Forelimb muscle (tissue), 1 donor: ENCODE measurements at places on chromosomes 7 and 10. TPM values are rescaled to one million over a fixed set of nuclear protein-coding genes. Genes with fewer than 3 reads are reported as not detected.

Gene AKR1B15
- polyA plus RNA-seq, result 0.42 TPM

Gene FKBP6
- polyA plus RNA-seq, result 0.23 TPM

DNA sequence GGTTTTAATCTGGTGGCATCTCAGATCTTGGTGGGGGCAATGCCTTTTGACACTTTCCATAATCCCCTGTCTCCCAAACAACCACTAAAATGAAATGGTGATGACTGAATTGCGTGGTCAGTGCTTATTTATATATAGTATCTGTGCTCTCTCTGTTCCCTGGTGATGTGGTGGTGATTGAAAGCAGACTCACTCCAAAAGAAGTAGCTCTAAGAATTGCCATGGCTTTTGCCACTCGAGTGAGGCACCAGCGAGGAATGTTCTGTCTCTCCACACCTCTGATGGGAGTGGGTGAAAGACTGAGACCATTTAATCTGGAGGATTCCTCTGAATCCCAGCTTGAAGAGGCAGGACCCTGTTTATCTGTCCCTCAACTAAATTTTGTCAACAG, 2.8 kb downstream of the DUSP5 start:
- DNase-seq, result no peak

DNA sequence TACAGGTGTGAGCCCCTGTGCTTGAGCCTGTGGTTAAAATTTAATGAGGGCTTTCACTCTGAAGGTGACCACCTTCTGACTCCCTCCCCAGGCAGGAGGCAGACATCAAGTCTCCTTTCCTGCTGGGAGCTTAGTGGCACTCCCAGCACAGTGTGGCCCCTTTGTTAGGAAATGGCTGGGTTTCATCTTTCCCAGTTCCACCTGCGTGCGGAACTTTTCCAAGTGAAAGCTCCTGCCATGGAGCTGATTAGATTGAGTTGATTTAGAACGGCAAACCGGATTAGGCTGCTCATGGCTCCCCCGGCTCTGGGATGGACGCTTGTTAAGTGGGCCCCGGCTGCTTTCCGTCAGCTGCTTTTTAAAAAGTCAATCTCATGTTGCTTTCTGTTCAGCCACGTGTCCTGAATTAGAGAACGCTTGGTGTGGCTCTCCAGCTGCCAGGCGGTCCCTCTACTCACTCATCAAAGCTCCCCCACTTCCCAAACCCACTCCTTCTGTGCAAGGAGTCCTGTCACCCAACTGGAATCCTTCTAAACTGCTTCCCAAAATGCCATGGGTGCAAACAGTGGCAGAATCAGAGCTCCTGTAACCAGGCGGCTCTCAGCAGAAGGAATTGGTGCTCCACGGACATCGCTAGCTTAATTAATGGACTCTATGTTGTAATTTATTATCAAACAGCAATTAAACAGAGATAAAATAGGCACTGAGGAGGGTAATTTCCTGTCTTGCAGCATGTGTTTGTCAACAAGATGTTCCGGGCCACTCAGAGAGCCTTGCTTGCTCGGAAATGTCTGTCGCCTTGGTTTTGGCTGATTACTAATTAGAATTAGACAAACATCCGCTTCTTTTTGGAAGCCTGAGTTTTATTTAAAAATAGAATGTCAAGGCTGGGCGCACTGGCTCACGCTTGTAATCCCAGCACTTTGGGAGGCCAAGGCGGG, 551.2 kb downstream of the GALNT17 start:
- DNase-seq, result no peak

GRCh38 chr7:143407287-143408251, 1.1 kb downstream of the EPHA1 start:
- DNase-seq, result no peak

- peak; percentile 2 for DNase-seq
These were observed at the start of gene MRLN for GRCh38 chr10:59753267-59753666. TSS of gene MRLN (minus strand) at chr10:59753455.

DNA sequence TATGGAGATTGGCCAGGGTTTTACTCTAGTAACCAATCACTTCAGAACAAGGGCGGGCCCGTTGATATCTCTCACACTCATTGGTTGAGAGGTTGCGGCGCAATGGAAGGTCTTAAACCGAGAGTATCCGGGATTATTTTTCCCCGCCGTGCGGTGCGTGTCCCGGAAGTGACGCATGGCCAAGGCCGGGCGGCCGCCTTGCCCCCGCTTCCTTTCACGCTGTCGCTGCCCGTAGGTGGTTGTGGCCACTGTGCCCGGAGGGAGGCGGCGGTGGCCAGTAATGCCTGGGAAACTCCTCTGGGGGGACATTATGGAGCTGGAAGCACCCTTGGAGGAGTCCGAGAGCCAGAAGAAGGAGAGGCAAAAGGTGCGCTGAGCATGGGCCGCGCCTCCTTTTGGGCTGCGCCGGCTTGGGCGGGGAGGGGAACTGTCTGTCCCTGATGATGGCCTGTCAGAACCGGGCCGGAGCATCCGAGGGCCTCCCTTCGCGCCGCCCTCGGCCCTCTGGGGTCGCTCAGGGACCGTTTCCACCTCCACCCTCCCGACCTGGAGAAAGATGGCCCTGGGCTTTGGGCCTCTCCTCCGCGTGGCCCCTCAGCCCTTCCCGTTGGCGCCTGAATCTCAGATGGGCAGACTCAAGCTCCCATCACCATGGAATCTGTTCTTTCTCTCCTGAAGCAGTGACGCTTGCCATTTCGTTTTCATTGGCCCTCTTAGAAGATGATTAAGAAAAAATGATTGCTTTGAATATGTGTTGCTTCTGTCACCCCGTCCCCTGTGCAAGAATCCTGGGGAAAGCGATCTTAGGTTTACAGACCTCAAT, at the start of gene DDX50:
TSS of gene DDX50 (plus strand) at position 211 of the 823 bp plus-strand sequence. CDS start at position 281, 70 bp downstream.
- peak; percentile 99 for DNase-seq

DNA sequence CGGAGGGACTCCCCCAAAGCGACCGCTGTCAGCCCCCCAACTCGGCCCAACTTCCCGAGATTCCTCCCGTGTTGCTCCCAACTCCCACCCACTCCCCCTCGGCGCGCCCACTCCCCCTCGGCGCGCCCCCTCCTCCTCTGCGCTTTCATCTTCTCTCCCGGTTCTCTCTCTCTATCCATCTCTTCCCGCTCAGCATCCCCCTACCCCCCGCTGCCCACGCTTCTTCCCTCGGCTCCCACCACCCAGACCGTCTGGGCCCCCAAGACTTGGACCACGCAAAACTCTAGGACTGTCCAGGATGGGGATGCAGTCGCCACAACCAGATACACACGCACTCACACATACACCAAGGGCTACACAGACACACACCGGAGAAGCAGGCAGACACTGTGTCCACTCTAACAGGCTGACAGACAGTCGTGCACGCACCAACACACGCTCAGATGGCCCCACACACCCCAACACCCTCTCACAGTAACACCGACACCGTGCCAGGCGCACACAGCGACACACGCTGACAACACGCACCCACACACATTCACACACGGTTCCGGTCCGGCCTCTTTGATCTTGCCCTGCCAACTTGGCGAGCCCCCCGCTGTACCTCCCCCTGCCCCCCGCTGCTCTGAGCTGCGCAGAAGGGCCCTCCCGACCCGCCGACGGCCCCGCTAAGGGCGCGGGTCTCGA, 1.1 kb downstream of the GRID1 start:
- no peak for DNase-seq

- DNase-seq, result no peak
These were observed 44.0 kb downstream of the TARP start for GRCh38 chr7:38229386-38229785.

GRCh38 chr7:159215076-159215475, 70.4 kb upstream of the VIPR2 start:
- no peak for DNase-seq

- no peak for DNase-seq
These were observed 17.1 kb downstream of the IKZF1 start for GRCh38 chr7:50321487-50322067.

DNA sequence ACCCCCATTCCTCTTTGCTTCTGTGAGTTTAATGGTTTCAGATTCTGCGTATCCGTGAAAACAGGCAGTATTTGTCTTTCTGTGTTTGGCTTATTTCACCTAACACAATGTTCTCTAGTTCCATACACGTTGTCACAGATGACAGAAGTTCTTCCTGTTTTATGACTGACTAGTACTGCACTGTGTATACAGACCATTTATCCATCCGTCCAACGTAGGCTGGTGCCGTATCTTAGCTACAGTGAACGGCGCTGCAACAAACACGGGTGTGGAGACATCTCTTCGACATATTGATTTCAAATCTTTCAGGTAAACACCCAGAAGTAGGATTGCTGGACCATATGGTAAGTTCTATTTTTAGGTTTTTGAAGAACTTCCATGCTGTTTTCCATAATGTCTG, 181.7 kb downstream of the PARD3 start:
- DNase-seq, result no peak

DNA sequence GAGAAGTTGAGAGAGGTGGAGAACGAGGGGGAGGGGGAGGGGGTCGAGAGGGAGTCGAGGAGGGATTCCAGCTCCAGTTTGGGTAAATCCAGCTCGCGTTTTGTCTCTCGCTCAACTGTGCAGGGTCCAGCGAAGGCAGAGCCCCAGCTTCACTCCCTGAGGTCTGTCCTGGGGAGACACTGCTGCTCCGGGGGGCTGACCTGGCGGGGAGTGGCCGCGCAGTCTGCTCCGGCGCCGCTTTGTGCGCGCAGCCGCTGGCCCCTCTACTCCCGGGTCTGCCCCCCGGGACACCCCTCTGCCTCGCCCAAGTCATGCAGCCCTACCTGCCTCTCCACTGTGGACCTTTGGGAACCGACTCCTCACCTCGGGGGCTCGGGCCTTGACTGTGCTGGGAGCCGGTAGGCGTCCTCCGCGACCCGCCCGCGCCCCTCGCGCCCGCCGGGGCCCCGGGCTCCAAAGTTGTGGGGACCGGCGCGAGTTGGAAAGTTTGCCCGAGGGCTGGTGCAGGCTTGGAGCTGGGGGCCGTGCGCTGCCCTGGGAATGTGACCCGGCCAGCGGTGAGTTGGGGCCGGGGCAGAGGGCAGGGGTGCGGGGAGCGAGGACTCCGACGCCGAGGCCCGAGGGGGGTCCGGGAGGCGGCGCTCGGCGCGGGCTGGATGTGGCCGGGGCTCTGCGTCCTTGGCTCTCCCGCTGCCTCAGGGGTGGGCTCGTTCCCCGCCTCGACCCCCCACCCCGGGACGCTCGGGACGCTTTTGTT, at the start of gene TET1:
TSS of gene TET1 (plus strand) at position 152 of the 757 bp plus-strand sequence. CDS start 12,002 bp downstream, outside the sequence.
- peak; percentile 50 for DNase-seq

DNA sequence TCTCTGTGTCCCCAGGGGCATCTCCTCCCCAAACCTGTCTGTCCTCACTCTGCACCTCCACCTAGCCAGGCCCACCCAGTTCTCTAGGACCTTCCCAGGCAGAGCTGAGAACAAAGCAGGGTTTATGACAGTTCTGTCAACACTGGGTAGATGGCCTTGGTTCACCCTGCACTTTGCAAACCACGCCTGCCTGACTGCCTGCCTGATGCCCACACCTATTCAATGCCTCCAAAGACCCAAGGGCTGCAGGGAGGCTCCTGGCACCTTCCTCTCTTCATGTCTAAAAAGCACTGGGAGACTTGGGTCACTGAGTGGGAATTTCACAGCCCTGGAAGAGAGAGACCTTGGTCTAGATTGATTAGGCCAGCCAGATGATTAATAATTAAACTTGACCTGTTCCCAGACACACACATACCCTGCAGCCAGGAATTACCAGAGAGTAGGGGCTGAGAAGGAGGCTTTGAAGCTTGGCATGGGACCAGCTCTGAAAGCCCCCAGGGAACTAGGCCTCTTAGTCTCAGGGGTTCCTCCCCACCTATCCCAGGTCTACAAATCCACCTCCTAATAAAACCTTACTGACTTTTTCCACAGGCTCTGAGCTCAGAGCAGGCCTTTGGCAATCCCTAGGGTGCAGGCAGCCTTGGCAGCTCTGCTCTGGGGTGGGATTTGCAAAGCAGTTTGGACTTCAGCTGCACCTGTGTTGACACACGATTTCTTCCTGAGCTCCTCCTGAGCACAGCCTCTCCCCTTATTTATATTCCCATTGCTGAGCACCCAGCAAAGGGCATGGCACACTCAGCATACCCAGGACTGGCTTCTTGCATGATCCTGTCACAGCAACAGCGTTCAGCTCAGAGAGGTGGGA, 25.7 kb upstream of the PDCD4 start:
- DNase-seq, result no peak
